ENCODE measurements at places on chromosomes 1 and 21. TPM values are rescaled to one million over a fixed set of nuclear protein-coding genes. Genes with fewer than 3 reads are reported as not detected.

GRCh38 chr1:233912909-233913308 lies 8.4 kb downstream of the SLC35F3 start:
- DNase-seq = no peak

DNA sequence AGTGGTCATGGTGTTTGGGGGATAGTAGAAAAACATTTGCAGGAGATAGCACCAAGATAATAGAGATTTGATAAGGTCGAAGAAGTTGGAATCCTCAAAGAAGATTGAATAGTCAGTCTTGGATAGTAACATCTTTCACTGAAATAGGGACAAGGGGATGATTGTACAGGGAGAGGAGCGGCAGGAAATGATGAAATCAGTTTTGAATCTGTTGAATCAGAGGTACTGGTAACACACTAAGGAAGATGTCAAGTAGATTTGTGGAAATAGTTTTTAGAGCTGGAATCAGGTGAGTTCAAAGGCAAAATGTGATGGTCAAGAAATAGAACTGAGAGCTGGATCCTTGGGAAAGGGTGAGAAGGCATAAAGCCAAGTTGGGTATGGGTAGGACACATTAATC lies 26.5 kb downstream of the CAP1 start:
- DNase-seq = no peak

DNA sequence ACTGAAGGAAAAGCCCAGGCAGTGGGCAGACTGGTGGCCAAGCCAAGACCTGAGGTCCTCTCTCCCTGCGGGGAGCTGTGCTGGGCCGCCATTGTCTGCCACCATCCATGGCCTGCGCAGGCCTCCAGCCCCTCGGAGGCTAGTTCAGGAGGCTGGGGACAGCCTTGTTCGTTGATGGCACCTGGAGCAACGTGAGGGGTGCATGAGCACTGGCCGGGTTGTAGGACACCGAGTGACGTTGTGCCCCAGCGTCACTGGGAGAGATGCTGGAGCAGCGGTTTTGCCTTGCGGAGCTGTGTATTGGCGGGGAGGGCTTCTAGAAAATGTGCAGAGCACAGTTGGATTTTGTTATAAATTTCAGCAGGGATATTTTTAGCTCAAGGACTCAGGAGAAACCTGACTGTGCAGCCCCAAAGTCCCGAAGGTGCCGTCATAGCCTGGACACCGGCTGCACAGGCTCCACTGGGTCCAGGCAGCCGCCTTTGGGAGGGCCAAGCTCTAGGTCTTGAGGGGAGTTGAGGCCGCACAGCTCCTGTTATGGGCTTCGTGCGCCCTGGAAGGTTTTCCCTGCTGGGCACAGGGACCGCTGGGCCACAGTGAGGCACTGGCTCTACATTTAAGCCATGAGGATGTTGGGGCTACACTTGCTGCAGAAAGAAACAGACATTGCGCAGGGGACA lies 48.2 kb upstream of the ADARB1 start:
- DNase-seq = no peak

DNA sequence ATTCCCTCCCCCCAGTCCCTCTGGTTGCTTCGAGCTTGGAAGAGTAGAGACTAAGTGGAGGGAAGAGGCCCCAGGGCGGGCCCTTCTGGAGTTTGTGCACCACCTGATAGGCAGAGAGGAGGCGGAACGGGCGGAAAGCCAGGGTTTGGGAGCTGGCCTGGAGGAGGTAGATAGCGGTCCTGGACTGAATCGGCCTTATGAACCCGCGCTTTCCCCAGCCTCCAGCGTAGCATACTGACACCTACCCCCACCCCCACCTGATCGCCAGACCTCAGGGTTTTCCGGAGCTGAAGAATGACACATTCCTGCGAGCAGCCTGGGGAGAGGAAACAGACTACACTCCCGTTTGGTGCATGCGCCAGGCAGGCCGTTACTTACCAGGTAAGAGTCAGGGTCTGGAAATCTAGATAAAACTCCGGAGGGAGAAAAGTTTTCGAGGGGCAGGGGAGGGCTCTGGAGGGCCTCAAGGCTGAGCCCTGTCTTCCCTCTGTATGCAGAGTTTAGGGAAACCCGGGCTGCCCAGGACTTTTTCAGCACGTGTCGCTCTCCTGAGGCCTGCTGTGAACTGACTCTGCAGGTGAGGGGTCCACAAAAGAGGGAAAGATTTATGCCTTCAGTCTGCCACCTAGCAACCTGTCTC lies 705 bp downstream of the UROD start:
- DNase-seq = no peak

DNA sequence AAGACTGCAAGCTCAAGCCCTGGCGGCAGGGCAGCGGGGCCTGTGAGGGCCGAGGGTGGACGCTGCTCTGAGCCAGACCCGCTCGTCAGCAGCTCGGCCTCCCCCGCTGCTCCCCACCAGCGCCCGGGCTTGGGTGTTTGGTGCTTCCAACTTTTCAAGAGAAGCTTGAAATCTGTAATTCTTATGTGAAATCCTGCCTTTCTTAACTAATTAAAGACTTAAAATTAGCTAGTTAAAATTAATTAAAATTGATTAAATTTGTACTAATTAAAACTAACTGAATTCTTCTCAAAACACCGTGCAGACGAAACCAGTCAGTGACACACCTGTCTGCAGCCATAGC lies 14.0 kb upstream of the SLC19A1 start:
- DNase-seq = no peak

DNA sequence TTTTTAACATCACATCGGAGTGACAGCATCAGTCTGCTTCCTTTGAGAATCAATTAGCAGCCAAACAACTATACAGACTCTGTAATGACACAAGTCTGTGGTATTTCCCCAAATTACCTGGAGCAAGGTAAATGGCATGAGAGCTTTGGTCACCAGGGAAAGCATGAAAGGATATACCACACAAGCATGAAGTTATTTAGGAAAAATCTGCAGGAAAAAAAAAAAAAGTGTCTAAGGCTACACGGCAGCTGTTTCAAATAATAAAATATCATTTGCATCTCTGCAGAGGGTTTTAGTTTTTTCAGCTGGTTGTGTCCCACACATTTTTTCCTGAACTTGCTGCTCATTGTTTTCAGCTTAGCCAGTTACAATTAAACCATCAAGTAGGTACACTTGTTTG lies 234.7 kb downstream of the TTLL7 start:
- no peak for DNase-seq

DNA sequence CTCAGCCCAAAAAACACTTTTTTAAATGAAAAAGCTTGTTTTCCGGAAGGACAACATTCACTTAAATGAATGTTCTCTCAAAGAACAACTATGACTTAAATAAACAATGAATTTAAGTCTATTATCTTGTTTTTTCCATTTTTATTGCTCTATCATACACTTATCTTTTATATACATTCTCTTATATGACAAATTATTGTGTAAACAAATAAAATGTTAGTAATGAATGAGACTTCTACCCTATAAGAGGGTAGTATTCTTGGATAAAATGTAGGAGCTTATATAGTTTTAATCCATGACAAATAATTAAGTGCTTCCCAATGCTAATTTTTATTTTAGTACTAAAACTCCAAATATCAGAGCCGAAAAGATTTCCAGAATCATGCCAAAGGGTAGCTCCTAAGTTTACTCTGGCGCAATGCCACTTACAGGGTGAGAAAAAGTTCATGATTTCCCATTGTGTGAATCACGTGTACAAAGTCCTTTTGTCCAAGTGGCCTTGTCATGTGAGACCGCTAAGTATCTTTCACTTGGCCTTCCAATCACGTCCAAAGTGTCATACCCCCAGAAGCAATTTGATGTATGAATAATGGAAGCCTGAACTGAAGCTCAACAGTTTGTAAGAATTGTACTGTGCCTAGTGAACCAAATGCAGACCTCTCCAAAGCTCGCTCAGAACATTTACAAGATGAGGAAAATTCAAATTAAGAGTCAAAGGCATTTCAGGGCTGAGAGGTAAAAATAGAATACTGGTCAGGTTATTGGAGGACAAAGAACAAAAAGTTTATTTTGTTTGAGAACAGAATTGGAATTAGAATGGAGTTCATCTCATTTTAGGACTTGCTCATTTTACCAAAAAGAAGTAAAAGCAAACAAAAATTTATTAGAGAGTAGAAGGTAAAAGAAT lies 56.6 kb upstream of the C1orf21 start:
- DNase-seq = peak; percentile 24

DNA sequence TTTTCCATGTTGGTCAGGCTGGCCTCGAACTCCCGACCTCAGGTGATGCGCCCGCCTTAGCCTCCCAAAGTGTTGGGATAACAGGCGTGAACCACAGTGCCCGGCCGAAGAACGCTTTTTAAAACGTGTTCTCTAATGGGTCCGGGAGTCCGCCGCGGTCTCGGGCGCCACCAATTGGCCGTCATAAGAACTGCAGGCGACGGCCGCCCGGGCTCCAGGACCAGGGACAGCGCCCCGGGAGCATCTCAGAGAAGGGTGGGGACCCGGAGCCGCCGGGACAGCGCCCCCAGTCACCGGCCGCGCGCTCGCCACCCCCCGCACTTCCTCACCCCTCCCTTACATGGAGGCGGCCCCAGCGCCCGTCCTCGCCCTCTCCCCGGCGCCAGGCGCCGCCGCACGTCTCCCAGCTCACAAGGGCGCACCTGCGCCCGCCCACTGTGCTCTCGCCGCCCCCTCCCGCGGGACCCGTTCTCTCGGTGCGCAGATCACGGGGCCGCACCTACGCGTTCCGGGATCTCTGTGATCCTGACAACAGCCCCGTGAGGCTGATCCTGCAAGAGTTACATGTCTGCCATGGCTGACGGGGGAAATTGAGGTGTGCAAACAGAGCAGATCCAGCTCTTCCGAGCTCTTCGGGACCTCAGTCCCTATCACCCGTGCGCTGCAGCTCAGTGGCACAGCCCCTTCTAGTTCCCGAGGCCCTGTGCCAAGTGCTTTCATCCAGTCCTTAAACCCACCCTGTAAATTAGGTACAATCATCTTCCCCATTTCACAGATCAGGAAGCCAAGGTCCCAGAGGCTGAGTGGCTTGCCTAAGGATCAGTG lies 9.8 kb downstream of the RAP1GAP start:
- DNase-seq = no peak

DNA sequence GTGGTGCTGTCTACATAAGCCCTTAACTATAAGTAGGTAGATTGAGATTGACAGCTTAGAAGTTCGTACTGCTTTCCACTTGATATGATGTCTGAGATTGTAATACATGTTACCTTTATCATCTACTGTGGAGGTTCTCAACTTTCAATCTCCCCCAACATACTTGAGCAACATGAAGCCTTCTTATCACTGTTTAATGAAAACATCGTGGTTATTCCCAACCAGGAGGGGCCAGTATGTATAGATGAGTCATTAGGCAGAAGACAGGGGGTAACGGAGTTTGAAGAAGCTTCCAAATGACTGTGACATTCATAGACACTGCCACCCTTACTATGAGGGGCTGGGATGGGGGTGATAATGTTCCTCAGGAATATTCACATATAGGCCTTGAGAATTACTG lies 36.0 kb downstream of the CENPF start:
- no peak for DNase-seq

DNA sequence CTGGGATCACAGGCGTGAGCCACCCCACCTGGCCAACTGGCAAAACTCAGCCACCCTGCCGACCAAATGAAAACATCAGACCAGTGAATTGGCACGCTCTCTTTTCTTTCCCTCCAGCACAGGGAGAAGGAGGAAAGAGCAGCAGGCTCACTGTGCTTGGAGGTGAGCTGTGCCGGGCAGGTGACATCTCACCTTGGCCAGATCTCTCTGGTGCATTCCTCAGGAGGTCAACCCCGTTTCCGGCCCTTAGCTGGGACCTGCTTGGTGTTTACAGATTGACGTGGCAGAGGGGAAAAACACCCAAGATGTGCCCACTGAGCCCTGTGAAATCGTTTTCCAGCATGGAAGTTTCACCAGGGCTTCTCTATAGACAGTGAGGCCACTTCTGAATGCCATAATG lies 45.1 kb downstream of the TMEM51 start:
- DNase-seq = no peak

GRCh38 chr1:205766038-205766437 lies 9.2 kb downstream of the RAB29 start:
- no peak for DNase-seq

- DNase-seq = no peak
These were observed 49.6 kb downstream of the SLC66A1 start for GRCh38 chr1:19361611-19362147.

- DNase-seq = no peak
These were observed 575 bp downstream of the RRAGC start for GRCh38 chr1:38858833-38859560.

DNA sequence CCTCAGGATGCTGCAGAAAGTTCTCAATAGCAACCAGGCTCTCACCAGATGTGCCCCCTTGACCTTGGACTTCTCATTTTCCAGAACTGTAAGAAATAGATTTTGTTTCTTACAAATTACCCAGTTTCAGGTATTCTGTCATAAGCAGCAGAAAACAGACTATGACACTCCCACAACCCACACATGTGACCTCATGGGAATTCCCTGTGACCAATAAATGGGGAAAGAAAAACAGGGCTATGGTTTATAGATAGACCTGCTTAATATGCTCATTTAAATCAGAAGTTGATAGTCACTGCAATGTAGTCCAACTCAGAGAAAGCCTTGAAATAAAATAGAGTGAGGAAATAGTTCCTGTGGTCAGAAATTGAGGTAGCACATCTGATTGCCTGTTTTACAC lies 380.9 kb upstream of the PTBP2 start:
- no peak for DNase-seq

DNA sequence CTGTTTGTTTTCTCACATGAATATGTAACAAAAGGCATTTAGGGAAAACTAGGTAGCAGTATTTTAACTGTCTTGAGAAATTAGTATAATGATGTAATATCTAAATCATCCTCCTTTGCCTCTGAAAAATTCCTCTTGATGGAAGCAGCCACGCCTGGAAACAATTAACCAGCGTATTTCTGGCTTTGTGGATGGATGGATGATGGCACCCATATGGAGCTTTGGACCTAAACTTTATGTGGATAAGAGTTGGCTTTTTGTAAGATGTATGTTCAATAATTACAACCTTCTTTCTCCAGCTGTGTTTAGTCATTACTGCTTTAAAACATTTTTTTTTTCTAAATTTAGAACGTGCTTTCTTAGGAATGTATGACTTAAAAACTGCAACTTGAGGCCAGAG lies 12.7 kb downstream of the CDCA8 start:
- DNase-seq = no peak

DNA sequence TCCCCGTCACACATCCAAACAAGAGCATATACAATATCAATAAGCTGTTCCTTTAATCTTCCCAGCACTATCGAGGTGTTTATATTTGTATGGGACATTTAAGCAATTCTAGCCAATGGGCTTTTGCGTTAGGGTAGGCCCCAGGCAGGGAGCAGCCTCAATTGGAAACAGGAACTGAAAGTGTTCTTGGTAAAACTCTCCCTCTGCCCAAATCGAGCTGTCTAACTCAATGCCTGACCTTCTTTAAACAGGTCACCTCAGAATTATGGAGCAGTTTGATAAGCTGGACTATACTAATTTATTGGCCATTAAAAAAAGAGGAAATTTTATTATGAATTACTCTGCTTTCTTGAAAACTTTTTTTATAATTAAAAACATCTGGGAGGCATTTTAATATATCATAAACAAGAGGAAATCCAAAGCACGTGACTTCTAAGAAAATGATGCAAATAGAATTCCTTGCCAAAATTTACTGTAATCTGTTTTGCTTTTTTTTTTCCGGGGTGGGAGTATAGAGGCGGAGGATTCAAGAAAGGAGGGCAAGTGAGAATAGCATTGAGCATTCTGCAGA lies 498.1 kb downstream of the LMO4 start:
- no peak for DNase-seq

Gene PLA2G2C
- polyA plus RNA-seq = 0.26 TPM

Gene LCE1C
- not detected for polyA plus RNA-seq

Gene GRIK3
- 3.8 TPM for polyA plus RNA-seq

Gene PRKAA2
- polyA plus RNA-seq = 16.3 TPM

Gene OR11L1
- polyA plus RNA-seq = not detected

Gene MSH4
- 0.39 TPM for polyA plus RNA-seq

Gene KLHDC7A
- polyA plus RNA-seq = 12.2 TPM

Gene TMPRSS15
- 0.07 TPM for polyA plus RNA-seq
